AG04450 (cell line): ENCODE measurements at places on chromosomes 4 and X.

DNA sequence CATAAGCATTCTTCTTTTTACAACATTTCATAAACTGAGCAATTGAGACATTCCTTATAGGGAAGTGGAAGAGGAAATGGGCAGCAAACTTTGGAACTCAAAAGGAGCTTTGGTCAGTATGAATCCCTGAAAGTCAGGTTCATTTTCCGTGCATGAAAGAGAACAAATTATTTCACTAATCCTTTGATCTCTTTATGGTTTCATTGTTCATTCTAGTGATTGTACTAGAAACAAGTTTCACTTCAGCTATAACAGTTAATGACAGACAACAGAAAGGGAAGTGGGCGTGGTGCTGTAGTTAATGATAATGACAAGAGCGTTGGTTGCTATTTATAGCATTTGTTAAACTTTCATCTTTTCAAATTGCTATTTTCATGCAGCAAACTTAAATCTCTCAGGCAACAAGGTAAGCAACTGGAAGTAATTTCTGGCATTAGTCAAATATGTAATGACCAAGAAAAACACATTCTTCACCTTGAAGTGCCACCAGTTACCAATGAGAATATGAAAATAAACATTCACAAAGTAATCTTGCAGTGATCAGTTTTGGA lies 98.4 kb downstream of the AREG start:
- no peak for DNase-seq

GRCh38 chr4:73434311-73434710 lies 1.7 kb upstream of the AFP start:
- no peak for DNase-seq

GRCh38 chr4:24989327-24989726 lies 41.4 kb downstream of the LGI2 start:
- DNase-seq: no peak

DNA sequence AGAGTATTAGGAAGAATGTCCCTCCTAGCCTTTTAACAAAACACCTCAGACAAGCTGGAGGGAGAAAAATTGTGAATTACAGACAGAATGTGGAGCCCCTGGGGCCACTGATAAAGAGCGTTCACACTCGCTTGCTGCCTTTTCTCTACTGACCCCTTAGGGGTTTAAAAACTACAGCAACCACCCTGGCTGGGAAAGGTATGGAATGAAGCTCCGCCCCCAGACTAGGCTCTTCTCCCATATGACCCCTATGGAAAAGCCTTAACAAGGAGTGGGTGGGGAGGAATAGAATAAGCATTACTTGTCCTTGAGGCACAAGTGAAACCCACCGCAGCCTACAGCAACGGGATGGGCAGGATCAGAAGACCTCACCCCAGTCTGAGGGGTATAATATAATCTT lies 26.3 kb downstream of the ANKRD50 start:
- DNase-seq: no peak

DNA sequence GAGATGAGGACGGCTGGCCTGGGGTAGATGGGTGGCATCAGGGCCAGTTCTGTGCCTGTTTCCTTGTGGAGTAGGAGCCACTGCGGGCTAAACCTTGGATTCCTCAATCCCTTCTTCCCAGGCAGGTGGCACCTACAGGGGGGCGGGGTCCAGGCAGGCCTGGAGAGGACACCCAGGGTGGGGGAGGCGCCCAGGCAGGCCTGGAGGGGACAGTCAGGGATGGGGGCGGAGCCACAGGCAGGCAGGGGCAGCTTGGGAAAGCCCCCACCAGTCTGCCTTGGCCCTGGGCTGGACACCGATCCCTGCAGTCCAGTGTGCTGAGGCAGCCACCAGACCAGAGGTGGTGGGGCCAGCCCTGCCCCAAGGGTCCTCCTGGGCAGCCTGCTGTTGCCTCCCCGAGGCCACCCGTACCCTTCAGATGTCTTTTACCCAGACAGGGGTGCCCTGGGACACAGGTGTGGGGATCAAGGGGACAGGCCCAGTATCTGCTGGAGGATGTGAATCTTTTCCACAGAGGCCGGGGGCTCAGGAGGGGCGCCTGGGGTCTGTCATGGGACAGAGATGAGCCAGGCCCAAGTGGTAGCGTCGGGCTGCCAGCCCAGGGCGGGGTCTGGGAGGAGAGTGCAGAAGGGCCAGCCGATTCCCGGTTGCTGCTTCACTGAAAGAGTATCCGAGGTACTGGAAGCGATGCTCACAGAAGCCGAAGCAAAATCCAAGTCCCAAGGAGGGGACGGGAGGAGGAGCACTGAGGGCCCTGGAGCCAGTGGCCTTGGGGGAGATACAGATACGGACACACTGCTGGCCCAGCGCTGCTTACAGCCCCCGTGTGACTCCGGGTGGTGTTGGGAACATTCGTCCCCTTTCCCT lies 34.5 kb downstream of the LRPAP1 start:
- no peak for DNase-seq

DNA sequence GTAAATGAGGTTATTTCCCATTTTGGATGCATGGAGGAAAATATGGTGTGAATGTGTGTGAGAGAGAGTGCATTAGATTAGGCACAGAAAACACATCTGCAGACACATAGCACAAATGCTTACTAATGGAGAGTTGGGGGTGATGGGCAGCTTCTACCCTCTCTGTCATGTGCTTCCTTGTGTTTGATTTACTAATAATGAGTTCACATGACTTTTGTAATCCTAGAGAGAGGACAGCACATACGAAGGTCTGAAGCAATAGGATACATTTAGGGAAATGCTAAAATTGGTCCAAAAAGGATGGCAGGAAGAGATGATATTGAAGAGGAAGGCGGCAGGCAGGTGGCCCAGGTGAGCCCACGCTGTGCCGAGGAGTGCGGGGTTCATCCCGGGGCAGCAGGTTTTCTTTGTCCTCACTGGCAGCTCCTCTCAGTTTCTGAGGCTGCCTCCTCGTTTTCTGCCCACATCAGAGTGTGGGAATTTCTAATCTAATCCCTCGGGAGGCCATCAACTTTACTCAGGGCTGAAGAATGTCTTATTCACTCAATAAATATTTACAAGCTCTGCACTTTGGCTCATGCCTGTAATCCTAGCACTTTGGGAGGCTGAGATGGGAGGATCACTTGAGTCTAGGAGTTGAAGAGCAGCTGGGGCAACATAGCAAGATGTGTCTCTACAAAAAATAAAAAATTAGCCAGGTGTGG lies 15.9 kb upstream of the MAP9 start:
- peak; percentile 38 for DNase-seq

DNA sequence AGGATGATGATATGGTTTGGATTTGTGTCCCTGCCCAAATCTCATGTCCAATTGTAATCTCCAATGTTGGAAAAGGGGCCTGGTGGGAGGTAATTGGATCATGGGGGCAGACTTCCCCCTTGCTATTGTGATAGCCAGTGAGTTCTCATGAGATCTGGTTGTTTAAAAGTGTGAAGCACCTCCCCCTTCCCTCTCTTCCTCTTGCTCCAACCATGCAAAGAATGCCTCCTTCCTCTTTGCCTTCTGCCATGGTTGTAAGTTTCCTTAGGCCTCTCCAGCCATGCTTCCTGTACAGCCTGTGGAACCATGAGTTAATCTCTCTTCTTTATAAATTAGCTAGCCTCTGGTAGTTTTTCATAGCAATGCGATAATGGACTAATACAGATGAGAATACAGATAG lies 19.7 kb upstream of the ALG13 start:
- DNase-seq: no peak

DNA sequence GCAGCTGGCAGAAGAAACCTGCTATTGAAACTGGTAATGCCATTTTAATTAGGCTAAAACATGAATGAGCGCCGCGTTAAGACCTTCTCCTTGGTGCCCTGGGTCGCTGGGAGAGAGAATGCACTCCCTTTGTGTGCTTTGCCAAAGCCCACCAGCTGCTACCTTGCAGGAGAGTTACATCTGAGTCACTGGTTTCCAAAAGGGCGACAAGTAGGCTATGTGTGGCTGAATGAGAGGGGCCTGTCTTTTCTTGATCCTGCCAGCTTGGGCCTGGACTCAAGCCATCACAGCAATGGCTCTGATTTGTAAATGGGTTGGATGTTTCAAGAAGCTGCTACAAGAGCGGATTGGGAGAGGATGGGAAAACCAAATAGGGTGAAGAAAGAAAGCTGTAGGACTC lies 81.5 kb downstream of the NHS start:
- DNase-seq: no peak

DNA sequence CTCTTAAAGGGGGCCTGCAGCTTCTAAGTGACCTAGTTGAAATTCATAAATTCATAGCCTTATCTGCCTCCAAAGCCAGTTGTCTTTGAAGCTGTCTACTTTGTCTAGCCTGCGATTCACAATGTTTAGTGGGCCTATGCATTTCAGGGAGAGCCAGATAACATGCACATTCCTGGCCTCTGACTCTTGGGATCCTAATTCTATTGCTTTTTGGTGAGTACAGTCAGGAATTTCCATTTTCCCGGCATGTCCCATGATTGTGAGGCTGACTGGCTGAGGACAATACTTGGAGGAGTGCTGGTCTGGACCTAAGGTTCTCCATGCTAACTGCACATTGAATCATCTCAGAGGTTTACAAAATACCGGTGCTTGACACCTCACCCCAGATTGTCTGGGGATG lies 155.0 kb downstream of the MSL3 start:
- DNase-seq: no peak
